Stimulated activated CD4-positive, alpha-beta T cell treated with anti-CD3 and anti-CD28 coated beads, Interleukin-12 subunit alpha, Interleukin-12 subunit beta, amount 100 ng/mL, for 48 hours (primary cell): ENCODE measurements at places on chromosomes 7 and 10.

GRCh38 chr10:97328646-97329453, 5.7 kb downstream of the FRAT2 start:
- DNase-seq: no peak

DNA sequence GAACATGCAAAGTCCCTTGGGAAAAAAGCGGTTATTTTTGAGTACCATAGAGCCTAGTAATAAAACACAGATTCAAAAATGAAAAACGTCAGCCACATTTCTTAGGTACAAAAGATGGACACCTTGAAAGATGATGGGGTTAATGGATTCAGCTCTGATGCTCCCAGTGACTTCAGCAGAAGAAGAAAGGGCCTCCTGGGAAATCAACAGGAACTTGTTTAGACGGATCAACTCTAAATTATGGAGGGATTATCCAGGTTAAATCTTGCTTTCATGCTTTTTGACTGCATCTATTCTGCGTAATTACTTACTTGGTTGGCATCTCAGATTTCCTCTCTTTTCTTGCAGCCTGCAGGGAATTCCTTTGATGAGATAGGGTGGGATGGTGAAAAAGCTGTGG, 82.5 kb downstream of the TMEM178B start:
- no peak for DNase-seq

DNA sequence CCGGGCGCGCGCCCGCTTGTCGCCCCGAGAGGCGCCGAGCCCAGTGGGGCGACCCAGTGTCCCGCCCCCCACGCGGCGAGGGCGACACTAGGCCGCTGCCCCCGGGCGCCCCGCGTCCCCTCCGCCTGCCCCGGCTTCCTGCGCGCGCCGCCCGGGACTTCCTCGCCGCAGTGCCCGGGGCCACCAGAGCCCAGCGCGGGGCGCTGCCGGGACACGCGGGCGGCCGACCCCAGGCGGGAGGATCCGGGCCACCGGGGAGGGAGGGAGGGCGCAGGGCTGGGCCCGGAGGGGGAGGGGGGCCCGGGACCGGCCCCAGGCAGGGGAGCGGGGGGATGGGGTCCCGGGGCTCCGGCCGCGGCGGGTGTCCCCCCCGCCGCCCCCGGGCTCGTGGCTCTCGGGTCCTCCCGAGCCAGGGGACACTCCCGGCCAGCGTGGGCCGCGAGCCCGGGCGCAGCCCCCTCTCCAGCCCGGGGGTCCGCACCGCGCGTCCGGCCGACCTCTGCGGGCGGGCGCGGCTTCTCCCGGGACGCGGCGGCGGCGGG, 435 bp upstream of the PWWP2B start:
- no peak for DNase-seq

DNA sequence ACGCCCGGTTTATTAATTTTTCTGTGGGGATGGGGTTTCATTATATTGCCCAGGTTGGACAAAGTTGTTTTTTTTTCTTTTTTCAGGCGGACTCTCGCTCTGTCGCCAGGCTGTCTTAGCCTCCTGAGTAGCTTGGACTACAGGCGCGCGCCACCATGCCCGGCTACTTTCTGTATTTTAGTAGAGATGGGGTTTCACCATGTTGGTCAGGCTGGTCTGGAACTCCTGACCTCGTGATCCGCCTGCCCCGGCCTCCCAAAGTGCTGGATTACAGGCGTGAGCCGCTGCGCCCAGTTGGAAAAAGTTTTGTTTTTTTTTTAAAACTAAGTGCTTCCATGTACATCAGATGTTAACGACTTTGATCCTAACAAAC, 542 bp upstream of the ZNF394 start:
- no peak for DNase-seq

DNA sequence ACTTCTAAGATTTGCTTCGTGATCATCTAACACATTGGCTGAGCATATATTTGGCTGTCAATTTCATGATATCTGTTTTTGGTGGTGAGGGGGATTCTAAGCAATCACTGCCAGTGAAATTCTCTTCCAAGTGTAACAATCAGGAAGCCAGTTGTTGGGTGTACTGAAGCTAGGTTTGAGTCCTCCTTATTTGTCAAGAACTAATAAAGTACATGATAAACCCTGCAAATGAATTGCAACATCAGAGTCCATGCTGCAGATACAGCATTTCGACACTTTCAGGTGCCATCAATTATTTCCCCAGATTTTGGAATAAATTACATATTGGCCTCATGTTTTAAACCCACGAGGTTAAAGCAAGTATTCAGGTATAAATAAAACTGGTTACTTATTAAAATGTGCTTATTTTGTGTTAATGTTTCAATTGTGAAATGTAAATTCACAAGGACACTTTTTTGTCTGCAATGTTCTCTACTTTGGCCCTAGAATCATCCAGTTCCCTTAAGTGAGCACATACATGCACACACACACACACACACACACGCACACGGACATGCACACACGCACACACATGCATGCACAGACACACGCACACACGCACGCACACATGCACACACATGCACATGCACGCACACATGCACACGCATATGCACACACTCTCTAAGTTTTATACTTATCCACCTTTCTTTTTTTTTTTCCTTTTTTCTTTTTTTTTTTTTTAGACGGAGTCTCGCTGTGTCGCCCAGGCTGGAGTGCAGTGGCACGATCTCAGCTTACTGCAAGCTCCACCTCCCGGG, 510.2 kb upstream of the KLF6 start:
- DNase-seq: no peak

DNA sequence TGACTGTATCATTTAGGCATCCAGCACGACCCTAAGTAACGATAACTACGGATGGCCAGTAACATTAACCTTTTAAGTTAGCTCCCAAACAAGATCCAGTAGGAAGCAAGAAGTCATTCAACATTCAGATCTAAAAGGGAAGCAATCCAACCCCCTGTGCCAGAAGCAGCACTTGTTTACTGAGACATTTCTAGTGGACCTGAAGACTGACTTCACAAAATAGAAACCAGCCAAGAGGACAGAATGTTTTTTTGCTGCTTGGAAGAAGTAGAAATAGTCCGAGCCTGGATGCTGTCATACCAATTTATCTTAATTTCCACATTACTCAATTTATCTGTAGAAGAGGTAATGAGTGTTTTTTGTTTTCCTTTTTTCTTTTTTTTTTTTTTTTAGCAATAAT, 88.0 kb upstream of the CTTNBP2 start:
- no peak for DNase-seq

DNA sequence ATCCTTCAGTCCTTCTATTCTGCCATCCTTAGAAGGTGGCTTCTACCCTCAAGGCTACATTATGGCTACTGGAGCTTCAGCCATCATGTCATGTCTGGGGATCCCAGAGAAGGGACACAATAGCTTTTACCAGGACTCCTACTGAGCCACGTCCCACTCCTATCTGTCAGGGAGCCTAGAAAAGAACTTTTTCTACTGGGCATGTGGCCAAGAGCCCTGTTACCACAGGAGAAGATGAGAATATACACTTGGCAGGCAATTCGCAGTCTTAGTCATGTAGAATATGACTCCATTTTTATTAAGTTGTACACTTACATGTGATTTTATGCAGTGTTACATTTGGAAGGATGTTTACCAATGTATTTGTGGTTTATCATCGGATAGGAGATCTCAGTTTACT, 64.6 kb upstream of the KCNMA1 start:
- DNase-seq: no peak

- DNase-seq: no peak
Measured at GRCh38 chr10:91238191-91238590, 17.7 kb downstream of the PCGF5 start.

DNA sequence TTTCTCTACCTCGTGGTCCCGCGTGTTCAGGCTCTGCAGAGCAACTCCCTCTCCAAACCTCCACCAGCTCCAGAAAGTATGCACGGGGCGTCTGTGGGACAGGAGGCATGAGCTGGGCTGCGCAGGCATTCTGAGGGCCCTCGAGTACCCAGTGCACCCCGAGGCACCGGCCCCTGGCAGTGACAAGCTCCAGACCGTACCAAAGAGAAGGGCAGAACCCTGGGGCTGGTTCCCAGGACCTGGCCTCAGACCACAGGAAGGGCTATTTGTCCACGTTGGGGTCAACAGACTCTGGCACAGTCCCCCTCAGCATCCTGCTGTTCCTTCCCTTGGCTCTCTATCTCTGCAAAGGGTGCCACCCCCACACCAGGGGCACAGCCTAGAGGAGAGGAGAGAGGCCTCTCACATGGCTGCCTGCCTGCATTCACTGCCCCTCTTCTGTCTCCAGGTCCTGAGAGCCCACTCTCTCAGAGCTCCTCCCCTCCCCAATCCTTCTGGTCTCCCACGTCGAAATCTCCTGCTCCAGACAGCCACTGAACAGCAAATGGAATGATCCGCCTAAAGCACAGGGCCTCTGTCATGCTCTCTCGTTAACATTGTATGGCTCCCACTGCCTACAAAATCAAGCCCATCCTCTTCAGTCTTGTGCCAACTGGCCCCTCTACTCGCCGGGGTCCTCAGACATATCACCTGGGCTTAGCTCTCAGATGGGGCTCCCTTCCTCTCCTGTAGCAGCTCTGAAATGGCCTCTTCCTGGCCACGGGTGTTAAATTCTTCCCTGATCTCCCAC, 96.3 kb downstream of the OAT start:
- no peak for DNase-seq

DNA sequence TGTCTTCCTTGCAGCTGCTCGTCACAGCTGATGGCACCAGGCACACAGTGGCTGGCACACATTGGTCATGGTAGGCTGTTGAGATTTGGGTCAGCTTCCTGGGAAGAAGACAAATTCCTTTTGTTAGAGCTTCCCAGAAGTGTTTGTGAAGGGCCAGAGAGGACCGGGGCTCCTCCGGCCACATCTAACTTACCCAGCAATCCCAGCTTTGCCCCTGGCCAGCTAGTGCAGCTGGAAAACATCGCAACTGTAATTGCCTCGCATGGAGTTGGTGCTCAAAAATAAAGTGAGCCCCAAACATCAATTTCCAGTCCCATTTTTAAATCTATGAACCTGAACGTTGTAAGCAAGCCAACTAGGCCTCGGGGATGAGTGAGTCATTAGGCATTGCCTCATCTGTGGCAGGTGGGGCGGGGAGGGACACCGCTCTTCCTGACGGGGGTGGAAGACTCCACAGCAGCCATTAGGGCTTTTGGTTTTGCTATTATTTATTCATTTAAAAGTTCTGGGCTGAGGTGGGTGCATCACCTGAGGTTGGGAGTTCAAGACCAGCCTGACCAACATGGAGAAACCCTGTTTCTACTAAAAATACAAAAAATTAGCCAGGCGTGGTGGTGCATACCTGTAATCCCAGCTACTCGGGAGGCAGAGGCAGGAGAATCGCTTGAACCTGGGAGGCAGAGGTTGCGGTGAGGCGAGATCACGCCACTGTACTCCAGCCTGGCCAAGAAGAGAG, 12.4 kb downstream of the CPA5 start:
- DNase-seq: no peak

GRCh38 chr10:78134773-78135306, 101.2 kb downstream of the RPS24 start:
- no peak for DNase-seq
